ENCODE measurements at places on chromosomes 1 and 21.

DNA sequence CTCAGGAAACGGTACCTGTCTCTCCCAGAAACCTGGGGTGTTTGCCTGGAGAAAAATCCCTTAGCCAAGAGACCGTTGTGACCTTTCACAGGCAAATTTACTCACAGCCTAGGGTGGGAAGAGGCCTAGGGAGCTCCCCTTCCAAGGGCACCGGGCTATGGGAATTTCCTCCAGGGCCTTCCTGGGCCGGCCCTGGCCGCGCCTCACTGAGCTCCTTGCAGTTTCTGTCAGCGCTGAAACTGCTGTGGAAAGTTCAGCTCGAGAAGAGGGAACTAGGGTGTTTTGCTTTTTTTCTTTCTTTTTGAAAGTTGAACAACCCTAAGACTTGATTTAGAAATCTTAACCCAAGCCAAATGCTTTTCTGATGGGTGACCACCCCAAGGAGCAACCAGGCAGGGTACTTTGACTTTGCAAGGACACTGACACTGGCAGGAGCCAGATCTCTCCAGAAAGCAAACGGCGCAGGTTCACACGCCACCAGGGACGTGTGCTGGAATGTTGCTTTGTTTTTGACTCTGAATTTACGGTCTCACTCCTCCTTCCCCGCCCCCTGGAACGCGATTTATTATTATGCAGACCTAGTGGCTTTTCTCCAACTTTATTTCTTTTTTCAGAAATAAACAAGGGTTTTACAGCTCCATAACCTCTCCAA is 229.6 kb upstream of the JUN start:
- peak; percentile 65 for DNase-seq

DNA sequence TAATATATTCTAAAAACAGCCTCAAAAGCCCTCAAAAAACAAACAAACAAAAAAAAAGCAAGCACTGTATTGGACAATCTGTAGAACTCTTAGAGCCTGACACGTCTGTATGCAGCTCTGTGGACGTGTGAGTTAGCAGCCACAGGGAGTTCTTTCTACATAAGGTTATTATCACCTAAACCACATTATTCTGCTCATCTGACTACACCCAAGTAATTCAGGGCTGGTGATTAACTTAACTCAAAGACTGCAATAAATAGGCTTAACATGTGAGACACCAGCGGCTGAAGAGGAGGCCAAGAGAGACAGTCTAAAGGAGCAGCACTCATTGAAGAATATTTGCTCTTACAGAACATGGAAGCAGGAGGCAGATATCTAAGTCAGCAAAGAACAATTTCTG is 316.0 kb downstream of the VAV3 start:
- DNase-seq, result peak; percentile 55

- DNase-seq, result no peak
These were observed 46.6 kb upstream of the ATP1A1 start for GRCh38 chr1:116326486-116326885.

DNA sequence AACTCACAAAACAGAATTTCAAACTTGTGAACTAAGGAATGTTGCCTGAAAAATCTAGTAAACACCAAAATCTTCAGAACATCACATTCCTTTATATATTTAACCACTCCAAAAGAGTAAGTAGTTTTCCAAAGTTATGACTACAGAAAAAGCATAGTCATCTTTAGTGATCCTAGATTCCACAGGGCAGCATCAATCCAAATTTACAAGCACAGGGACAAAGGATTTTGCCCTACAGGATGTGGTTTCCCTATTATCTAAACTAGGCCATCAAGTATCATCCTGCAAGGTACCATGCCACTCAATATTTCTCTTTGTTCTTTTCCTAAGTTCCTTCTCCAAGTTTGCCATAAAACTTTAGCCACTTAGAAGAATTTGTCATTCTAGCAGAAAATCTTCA is 33.0 kb downstream of the COP1 start:
- DNase-seq, result peak; percentile 8

DNA sequence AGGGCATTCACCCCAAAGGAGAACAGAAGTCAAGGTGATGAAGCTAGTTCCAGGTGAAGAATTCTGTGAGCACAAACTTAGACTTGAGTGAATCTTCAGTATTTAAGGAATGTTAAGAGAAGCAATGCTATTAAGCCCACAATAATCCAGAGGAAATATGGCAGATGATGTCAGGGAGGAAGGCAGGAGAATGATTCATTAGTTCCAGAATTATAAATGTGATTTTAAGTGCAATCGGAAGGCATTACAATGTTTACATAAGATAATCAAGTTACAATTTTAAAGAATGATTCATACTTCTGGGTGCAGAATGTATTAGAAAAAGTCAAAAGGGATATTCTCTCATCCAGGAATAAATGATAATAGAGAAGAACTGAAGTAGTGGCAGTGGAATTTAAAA is 545.2 kb upstream of the BRINP3 start:
- DNase-seq, result peak; percentile 71

DNA sequence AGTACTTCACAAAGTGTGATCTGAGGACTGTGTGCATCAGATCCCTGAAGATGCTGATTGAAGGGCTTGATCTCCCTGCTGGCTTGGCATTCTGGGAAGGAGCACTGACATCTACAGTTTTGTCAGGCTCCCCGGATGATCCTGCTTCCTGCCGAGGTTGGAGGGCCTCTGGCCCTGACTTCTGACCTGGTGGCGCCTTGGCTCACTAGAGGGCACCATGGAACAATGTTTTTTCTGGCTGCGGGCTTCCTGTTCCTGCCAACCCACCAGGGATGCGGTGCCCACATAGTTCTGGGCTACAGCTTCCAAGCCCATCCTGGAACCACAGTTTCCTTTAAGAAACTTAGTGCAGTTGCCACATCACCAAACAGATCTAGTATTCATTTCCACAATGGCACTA is 38.8 kb upstream of the RASAL2 start:
- no peak for DNase-seq

All from fibroblast of skin of right biceps (primary cell).